ENCODE measurements at places on chromosomes 3 and 15.
A peak's percentile ranks its signal among the peaks of the same experiment; 100 is the strongest.

- no peak for DNase-seq
These were observed 78.3 kb downstream of the WNT7A start for GRCh38 chr3:13801361-13802204.

DNA sequence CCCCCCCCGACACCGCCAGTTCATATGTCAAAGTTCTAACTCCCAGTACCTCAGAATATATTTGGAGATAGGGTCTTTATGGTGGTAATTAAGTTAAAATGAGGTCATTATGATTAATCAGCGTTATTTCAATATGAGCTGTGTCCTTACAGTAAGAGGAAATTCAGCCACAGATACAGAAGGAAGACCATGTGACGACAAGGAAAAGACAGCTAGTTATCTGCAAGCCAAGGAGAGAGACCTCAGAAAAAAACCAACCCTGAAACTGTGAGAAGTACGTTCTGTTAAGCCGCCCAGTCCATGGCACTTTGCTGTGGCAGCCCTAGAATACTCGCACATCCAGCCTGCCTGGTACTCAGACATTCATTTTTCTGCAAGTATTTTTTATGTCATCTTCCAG, 62.3 kb upstream of the ARL8B start:
- no peak for DNase-seq

DNA sequence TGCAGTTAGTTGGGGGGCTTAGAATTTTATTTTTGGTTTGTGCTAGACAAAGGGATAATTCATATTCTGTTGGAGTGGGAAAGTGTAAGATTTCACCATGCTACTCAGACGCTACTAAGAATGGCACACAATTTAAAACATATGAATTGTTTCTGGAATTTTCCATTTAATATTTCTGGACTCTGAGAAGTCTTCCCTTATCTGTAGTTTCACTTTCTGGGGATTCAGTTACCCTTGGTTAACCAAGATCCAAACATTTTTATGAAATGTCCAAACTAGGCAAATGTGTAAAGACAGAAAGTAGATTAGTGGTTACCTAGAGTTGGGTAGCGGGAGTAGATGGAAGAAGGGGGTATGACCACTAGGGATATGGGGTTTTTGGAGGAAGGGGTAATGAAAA, 53.1 kb downstream of the TCF12 start:
- no peak for DNase-seq

DNA sequence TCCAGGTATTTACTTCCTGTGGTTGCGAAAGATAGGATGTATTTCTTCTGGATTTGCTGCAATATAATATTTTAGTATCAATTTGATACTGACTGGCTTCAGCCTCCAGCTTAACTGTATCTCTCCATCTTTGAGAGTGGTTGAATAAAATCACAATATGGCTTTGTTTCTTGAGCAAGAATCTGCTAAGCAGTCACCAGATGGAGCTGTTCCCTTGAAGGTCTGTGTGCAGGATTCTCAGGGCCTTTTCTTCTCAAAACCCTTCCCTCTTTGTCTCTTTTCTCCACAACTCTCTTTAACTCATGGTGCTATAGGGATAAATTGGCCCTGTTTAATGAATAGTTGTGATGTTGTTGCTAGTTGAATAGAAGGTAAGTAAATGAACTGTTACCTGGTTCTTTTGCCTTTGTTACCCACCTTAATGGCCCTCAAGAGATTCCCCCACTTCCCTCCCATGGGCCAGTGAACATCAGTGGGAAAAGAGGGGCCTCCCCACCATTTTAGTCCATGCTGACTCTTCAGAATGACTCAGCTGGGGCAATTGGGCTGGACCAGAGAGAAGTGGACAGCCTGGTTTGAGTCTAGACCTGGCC, 34.8 kb upstream of the RAB6B start:
- DNase-seq, result no peak

DNA sequence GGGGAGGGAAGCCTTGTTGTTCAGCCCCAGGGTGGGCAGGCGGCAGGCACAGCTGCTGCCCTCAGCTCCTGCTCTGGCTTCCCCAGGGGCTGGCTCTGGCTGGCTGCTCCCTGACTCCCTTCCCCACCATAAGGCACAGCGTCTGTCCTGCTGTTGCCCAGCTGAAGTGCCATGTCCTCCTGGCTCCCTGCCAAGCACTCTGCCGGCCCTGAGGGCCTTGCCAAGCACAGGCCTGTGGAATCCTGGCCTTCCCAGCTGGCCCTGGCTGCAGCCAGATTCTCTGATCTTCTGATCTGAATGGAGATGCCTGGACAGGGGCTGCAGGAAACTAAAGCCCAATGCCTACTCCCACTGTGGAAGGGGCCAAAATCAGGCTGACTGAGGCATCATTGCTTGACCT, 1.1 kb downstream of the IQCF6 start:
- DNase-seq, result no peak

- DNase-seq, result no peak
These were observed 28.5 kb upstream of the LRRC34 start for GRCh38 chr3:169841171-169841570.

DNA sequence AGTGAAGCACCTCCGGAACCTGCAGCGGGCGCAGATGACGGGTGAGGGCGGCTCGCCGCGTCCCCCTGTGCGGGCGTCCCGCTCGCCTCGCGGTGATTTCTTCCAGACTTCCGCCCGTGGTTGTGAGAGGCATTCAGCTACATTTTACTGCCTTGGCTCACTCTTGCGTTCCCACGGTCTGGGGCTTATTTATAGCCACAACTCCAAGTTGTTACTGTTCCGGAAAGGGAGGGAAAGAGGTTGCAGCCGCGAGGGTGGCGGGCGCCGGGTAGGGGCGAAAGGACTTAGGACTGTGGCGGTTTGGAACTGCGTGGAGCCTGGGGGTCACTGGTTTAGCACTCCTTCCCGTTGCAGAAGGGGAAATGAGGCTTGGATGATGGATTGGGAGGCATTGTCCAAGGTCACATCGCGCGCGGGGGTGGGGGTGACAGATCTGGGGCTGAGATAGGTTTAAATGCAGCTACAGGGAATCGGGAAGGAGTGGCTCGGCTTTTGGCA, 1.1 kb downstream of the HES1 start:
- peak; percentile 8 for DNase-seq

DNA sequence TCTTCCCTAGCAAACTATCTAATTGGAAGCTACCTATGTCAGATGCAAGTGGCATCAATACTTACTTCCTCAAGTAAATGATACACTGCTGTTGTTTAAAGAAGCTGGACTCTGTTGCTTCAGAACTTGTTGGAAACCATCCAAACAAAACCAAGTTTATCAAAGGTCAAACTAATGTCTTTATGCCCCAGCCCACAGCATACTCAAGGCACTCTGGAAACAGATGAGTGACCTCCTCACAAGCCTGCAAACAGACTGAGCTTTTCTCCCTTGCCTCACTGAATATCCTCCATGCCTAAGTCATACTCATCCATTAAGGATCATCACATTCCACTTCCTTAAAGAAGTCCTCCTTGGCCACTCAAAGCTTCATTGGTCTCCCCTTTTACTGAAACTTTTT, 107.4 kb upstream of the ACP3 start:
- DNase-seq, result no peak

- DNase-seq, result no peak
These were observed 74.6 kb upstream of the PSMD6 start for GRCh38 chr3:64097920-64098319.

- DNase-seq, result no peak
These were observed 413.4 kb downstream of the MAGI1 start for GRCh38 chr3:65625305-65625704.

- no peak for DNase-seq
These were observed 516.8 kb upstream of the ATP11B start for GRCh38 chr3:182276512-182276911.

DNA sequence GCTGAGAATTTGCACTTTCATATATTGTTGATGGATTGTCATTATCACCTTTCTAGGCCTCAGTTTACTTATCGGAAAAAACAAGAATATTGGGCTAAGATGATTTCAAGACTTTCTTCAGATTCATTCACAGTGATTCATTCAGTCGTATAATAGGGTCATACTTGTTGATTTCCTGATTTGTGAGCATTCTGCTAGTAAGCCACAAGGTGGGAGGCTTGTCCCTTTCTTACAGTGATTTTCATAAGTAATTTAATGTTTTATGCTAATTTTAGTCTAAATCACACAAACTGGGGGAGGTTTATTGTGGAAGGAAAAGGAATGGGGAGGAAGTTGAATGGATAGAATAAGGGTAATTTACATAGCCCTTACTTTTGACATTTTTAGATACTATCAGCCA, 126.8 kb upstream of the GOLGA6L4 start:
- DNase-seq, result no peak

- DNase-seq, result no peak
These were observed 48.7 kb downstream of the FOXB1 start for GRCh38 chr15:60052796-60053195.

- DNase-seq, result no peak
These were observed 64.5 kb downstream of the SMAD6 start for GRCh38 chr15:66766282-66767230.

GRCh38 chr15:55654561-55655031, 66.5 kb upstream of the PYGO1 start:
- DNase-seq, result no peak

- DNase-seq, result no peak
These were observed 88.8 kb downstream of the EPHB1 start for GRCh38 chr3:134883697-134884385.

- no peak for DNase-seq
These were observed 337.2 kb downstream of the ZBTB20 start for GRCh38 chr3:114809668-114810413.

GRCh38 chr3:133040696-133041523, 2.7 kb downstream of the TMEM108 start:
- DNase-seq, result no peak

DNA sequence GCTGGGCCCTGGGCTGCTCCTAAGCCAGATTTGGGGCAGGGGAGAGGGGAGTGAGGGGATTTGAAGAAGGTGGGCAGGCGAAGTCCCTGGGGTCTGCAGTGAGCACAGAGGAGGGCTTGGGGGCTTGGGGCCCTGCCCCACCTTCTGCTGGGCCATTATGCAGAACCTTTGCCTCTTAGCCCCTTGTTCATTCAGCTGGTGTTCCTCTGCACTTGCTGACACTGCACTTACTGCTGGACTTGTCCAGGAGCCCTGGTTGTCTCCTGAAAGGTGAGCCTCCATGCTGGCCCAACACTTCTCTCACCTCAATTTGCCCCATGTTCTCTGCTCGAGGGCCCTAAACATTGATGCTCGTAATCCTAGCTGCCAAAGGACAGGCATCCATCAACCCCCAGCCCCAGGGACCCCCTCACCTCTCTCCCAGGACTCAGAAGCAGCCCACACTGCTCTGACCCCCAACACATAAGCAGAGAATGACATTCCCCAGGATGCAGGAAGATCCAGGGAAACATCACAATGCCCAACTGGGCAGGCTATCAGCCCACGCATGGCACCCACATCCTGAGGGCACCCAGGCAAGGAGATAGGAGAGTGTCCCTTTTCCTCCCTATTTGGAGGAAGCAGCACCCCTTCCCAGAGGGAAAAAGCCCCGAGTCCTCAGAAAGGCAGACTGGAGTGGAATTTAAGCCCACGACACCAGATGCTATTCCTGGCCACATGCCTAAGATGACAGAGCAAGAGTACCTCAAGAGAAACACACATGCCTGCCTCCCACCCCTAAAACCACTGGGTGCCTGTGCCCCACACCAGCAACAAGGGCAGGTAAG, 76.8 kb downstream of the ADCY5 start:
- no peak for DNase-seq

DNA sequence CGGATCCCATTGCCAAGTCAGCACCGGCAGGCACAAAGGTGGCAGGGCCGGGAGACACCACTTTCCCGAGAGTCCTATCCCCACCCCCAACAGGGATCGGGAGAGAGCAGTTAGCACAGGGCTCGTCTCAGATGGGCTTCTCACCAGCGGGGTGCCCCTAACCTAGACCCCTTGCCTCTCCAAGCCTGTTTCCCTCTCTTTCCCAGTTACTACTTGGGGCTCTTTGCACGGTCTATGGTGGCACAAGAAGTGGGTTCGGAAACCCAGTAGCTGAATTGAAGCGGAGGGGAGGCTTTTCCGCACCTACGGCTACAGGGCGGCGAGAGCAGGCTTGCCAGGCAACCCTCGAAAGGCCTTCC, 383 bp upstream of the EFCC1 start:
- no peak for DNase-seq

DNA sequence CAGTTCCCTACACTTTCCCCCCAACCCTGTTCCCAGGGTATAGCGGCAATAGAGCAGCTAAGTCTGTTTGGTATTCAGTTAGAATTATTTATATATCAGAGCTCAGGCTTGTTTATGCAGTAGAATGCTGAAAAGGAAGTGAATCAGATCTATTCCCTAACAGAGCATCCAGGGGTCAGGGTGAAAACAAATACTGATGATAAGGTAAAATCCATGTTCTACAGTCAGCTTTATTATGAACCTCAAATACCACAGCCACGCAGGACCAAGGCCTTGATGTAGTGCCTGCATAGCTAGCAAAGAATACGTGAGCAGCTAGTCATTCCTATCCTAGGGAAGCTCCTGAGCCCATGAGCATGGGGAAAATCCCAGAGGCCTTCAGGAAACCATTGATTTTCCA, 229.7 kb upstream of the ICE2 start:
- DNase-seq, result no peak

GRCh38 chr3:159244933-159245332, 443.1 kb downstream of the MFSD1 start:
- DNase-seq, result no peak

- no peak for DNase-seq
These were observed 167.3 kb upstream of the SGO1 start for GRCh38 chr3:20353286-20353685.

GRCh38 chr15:37134699-37135131, 34.4 kb upstream of the MEIS2 start:
- DNase-seq, result no peak

DNA sequence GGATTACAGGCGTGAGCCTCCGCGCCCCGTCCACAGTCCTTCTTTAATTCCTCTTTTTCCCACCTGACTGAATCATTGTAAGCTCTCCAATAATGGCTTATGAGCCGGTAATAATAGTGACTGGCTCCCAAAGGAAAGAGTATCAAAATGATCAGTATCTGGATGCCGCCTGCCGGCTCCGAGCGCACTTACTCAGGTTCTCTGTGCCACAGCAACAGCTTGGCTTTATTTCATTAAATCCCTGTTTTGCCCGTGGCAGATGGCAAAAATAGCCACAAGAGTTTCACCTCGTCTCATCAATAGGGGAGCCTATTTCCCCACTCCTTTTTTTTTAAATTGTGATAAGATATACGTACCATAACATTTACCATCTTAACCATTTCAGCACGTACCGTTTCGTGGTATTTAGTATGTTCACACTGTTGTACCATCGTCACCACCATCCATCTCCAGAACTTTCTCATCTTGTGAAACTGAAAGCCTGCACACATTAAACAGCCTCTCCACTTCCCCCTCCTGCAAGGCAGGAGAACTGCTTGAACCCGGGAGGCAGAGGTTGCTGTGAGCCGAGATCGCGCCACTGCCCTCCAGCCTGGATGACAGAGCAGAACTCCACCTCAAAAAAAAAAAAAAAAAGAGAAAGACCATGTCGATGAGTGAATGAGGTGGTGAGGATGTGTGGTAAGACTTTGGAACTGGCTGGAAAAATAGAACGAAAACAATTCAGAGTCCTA, 80.7 kb upstream of the DLG1 start:
- no peak for DNase-seq

DNA sequence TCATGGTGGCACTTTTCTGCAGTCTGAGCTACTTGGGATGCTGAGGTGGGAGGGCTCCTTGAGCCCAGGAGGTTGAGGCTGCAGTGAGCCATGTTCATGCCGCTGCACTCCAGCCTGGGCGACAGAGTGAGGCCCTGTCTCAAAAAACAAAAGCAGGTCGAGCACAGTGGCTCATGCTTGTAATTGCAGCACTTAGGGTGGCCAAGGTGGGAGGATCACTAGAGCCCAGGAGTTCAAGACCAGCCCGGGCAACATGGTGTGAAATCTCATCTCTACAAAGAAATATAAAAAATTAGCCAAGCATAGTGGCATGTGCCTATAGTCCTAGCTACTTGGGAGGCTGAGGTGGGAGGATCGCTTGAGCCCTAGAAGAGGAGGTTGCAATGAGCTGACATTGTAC, 10.0 kb downstream of the UBAP1L start:
- DNase-seq, result no peak
